GM23248 (cell line): ENCODE measurements at places on chromosomes 1 and 21. TPM values are rescaled to one million over a fixed set of nuclear protein-coding genes. Genes with fewer than 3 reads are reported as not detected.

The CDC20 gene
- total RNA-seq: 50.2 and 50.9 TPM in 2 replicates

The TMEM269 gene
- total RNA-seq: not detected in 2 replicates

GRCh38 chr1:231861541-231862481, 235.2 kb downstream of the DISC1 start:
- DNase-seq: peak; percentile 88

DNA sequence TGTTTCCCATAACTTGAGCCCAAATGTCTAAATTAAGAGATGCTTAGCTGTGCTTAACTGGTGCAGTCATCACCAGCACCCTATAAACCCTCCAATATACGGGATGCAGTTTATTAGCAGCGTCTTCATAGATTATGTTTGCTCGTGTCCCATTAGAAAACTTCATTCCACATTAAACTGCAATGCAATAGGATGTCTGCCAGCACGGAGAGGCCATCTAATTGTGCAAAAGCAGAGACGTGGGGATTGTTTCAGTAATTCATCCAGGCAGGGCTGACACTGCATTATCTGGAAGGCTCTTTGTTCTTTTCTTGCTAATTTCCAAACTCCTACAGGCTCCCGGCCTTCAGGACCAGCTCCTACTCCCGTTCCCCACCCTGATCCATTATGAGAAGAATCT, 89.5 kb downstream of the CSMD2 start:
- no peak for DNase-seq
